Ovary (tissue), 10 donors: ENCODE measurements at places on chromosomes 5 and 9. TPM values are rescaled to one million over a fixed set of nuclear protein-coding genes. Genes with fewer than 3 reads are reported as not detected.

DNA sequence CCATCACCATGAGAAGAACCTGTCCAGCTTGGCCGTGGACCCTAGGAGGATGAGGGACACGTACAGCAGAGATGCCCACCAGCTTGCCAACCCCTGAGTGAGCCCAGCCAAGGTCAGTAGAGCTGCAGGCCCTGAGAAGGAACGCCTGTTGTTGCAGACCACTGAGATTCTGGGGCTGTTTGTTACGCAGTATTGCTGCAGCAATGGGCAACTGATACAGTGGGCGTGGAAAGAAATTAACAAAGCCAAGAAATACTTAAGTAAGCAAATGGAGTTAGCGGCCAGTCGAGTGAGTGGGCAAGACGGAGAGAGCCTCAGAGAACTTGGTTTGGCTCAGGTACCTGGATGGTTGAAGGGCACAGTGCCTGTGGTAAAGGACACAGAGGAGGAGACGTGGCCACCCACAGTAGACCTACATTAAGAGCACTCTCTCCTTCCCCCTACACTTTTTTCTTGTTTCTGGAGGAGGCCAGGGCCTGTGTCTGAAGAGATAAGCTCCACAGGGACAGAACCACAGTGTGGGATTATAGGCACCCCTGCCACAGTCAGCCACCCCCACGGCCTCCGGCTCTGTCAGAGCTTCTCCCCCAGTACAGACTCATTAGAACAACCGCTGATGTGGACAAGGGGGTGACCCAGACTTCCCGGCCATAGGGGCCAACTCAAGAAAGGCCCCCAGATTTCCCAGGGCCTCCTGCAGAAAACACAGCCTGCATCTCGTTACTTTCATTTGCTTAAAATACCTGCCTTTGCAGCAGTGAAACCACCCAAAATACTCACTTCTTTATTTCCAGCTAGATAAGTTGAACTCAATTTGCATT is 40.1 kb upstream of the GRHPR start:
- DNase-seq, result no peak

- no peak for DNase-seq
These were observed 37.8 kb downstream of the EXOSC2 start for GRCh38 chr9:130731355-130731754.

Gene ANKRD18A
- total RNA-seq, result 0.50 TPM

- DNase-seq, result no peak
These were observed 404.4 kb downstream of the MAN2A1 start for GRCh38 chr5:110094109-110094508.

- DNase-seq, result no peak
These were observed 597.3 kb downstream of the PRELID2 start for GRCh38 chr5:145237843-145238242.

Gene LRRC19
- total RNA-seq, result not detected

- DNase-seq, result no peak
These were observed 78.5 kb downstream of the ZCCHC7 start for GRCh38 chr9:37198831-37199230.

Gene PRLR
- total RNA-seq, result 18.5 TPM
